Head of caudate nucleus (tissue), 42 donors: ENCODE measurements at places on chromosomes 2 and 18.

DNA sequence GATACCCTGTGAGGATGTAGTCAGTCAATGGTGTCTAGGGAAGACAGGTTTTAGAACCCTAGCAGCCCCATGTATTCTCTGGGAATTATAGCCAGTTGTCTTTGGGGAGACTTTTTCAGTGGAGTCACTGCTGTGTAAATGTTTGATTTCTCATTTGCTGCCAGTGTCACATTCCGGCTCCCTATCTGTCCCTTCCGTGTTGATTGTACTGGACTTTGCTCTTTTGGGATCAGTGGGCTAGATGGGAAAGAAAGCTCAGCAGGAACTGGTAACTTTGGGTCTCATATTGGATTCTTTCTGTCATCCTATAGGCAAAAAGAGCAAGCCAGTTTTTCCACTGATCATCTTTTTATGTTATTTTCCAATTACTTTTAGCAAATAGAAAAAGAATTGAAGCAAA is 70.1 kb downstream of the GTF3C3 start:
- DNase-seq: no peak

- DNase-seq: no peak
These were observed 14.9 kb downstream of the LRPPRC start for GRCh38 chr2:43980902-43981301.

- DNase-seq: no peak
These were observed 156.4 kb upstream of the PXDN start for GRCh38 chr2:1900732-1901131.

DNA sequence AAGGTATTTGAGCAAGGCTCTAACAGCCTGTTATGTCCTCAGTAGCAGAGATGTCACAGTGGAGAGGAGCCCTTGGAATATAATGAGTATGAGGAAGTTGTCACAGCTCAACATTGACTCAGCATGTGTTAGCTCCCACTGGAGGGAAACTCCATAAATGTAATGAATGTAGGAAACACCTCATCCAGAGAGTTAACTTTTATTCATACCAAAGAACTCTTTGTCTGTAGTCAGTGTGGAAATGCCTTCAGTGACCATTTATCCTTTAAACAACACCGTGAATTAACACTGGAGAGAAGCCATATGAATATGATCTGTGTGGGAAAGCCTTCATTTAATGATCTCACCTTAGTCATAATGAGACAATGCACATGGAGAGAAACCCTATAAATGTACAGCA is 59.7 kb downstream of the CYP1B1 start:
- DNase-seq: no peak

- DNase-seq: no peak
These were observed 229.5 kb downstream of the CNTNAP5 start for GRCh38 chr2:124254621-124255020.

DNA sequence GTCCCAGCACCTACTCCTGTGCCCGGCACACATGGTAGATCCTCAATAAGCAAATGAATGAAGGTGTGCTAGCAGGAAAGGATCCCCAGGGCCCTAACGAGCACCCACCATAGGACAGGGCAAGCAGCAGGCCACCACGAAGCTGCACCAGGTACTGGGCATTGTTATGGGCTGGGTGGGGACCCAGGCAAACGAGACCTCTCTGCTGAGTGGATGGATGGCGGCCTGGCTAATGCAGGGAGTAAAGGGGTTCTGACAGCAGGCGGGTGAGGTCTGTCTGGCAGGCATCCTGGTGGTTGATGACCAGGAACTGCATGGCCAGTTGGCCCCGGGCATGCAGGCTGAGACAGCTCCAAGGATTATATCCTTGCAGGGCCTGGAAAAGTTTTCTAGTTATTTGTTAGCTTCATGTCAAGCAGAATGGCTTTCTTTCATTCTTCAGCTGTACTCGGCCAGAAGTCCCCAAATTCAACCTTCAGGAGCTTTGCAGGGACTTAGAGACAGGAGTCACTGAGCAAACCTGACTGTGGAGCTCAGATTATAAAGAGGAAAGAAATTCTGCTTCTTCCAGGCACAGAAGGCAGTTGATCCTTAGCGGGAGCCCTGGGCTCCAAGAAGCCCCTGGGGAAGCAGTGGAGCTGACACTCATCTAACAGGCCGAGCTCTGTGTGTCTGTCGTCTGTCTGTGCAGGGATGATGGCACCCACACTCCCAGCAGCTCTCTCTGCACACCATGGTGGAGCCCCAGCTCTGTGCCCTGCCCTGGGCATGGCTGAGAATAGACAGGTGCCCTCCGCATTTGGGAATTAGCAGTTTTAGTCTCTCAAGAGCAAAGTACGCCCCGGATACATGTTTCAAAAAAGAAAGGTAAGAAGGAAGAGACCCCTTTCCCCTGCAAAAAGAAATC is 51.2 kb downstream of the SDC1 start:
- DNase-seq: no peak

- DNase-seq: no peak
These were observed 1487.0 kb downstream of the LRP1B start for GRCh38 chr2:140643761-140644187.

GRCh38 chr2:179417436-179417949 is 152.9 kb upstream of the SESTD1 start:
- no peak for DNase-seq

- no peak for DNase-seq
These were observed 119.4 kb downstream of the GREB1L start for GRCh38 chr18:21361307-21361880.

- no peak for DNase-seq
These were observed 131.7 kb downstream of the DOCK10 start for GRCh38 chr2:224910574-224910925.

GRCh38 chr2:187213798-187214197 is 234.3 kb downstream of the CALCRL start:
- DNase-seq: no peak

DNA sequence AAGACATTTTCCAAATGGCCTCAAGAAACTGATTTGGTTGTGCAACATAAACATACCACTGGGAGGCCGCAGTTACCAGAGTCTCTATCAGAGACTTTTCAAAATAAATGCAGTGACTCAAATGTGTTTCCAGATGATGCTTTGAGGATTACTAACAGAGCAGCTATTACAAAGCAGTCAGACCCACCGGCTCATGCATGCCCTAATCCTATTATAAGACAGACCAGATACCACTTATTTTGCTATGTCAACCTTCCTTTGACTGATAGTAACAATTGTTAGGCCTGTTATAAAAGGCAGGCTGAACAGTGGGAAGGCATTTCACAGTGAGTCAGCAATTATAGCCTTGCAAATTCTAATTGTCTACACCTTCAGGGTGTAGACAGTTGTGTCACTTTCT is 217.7 kb downstream of the LRRTM1 start:
- DNase-seq: no peak

- no peak for DNase-seq
These were observed 36.7 kb downstream of the VIT start for GRCh38 chr2:36733215-36733614.

DNA sequence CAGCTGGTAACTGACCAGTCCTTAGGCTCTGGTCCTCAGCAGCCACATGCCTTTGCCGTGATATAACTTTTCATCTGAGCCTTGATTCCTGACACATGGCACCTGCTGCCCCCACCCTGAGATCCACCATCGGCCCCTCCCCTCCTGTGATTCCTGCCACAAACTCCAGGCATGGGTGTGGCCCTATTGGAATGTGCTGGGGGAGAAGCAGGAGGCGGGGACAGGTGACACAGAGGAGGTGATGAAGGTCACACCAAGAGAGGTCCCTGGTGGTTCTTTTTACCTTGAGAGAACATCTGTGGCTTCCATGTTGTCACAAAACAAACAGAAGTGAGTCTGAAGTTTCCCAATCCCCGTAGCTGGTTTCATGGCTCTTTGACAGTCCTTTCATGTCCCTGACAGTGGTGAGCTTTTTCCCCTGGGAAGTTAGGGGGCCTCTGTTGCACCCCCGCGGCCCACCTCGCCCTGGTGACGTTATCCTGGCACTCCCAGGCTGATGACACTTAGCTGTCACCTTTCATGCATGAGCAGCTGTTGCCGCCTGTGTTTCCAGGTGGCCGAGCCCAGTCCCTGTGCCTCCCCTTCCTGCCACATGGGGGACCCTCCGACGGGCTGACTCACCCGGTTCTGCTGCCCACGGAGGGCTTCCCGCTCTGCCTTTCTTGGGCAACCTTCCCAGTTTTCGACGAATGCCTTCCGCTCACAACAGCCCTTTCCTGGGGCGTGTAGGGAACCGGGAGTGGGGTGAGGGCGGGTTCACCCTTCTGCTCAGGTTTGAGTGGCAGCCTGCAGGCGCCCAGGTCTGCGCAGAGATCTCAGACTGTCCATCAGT is 66.3 kb upstream of the GLI2 start:
- no peak for DNase-seq

- no peak for DNase-seq
These were observed 371.6 kb downstream of the RPRM start for GRCh38 chr2:153106802-153107477.

DNA sequence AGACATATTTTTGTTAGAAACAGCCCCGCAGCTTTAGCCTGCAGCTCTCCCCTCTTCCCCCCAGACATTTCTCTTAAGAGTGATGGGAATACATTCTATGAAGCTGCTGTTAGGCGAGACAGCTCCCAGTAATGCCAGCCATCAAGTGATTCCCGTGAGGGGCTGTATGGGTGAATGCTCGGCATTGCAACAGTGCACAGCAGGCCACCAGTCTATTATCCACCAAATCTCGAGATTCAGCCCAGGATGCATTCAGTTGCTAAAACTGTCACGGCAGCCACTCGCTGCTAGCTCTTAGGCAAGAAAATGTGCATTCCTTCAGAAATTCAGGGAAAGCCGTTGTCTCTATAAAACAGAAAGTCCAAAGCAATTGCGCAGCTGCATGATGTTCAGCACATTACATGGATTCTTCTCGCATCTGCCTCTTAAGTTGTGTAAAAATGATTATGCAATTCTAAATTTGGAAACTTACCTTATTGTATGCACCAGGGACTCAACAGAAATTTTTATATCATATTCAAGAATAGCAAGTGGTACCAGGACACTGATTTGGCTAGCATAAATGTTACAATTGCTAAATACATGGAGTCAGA is 211.3 kb upstream of the ARL4C start:
- DNase-seq: no peak

GRCh38 chr2:203579730-203580129 is 44.6 kb upstream of the RAPH1 start:
- no peak for DNase-seq

DNA sequence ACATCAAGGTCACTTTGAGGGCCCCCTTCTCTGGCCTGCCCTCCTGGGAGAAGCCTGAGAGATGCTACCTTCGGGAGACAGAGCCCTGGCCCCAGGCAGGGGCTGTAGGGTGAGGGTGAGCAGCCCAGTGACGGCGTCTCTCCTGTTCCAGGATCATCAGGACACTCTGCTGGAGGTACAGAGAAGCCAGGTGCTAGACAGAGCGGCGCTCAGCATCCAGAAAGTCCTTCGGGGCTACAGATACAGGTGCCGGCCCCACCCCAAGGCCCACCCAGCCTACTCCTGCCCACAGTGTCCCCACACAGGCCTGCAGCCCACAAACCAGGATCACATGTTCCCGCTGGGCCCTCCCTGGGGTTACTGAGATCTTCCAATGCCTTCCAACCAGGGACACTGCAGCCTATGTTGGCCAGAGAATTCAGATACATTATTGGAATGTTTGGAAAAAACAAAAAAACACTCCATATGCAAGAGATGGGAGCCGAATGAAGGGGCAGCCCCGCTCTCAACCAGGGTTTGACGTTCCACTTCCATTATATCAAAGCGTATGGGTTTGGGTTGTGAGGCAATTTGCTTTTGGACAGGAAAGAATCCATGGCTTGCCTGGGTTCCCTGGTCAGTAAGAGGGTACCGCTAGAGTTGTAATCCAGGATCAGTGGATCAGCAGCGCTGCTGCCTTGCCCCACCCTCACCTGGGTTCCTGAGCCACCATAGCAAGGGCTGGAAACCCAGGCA is 49.5 kb upstream of the GPR17 start:
- no peak for DNase-seq

DNA sequence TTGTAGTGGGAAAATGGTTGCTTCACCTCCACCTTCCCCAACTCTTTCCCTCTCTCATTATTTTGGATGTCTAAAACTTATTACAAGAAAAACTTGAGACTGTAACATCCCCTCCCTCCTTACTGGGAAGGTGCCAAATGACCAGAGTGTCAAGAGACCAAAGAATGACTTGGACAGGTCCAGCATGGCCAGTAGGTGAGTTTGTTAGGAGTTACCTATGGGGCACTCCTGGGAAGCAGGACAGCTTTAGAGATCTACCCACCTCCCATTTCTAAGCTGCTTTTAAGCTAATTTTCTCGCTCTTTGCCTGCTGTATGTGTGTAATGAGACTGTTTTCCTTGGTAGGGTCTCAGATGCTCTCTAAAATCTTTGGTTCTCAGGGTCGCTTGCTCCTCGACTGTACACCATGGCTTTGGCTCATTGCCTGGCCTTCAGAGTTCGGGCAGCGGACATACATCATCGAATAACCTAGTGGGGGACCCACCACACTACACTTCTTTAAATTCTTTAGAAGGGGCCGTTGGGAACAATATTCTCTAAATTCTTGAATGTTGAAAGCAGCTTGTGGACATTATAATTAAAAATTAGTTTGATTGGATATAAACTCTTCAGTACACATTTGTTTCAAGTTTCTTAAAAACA is 45.2 kb downstream of the SLC30A6 start:
- DNase-seq: no peak

- DNase-seq: no peak
These were observed 121.5 kb downstream of the EIPR1 start for GRCh38 chr2:3256157-3256556.

DNA sequence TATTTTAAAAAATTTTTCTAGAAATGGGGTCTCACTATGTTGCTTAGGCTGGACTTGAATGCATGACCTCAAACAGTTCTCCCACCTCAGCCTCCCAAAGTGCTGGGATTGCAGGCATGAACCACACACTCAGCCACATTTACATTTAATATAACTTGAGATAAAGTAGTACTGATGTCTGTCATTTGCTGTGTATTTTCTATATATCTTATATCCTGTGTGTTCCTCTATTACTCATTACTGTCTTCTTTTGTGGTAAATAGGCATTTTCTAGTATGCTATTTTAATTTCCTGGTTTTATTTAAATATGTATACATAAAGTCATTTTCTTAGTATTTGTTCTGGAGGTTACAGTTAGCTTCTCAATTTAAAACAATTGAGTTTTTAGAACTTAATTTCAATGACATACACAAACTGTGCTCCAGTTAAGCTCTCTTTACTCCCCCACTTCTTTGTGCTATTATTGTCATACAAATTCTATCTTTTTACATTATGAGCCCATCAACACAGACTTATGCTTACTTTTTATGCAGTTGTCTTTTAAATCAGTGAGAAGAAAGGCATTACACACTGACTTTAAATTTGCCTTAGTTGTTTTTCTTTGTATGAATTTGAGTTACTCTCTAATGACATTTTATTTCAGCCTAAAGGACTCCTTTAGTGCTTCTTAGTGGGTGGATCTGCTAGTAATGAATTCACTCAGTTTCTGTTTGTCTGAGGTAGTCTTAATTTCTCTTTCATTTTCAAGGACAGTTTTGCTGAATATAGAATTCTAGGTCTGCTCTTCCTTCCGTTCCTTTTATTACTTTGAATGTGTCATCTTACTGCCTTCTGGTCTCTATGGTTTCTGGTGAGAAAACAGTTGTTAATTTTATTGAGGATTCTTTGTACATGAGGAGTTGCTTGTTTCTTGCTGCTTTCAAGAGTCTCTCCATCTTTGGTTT is 6.2 kb upstream of the INPP4A start:
- DNase-seq: no peak
